ENCODE measurements at places on chromosomes 12 and 14.

GRCh38 chr12:452667-453210 lies 7.0 kb upstream of the B4GALNT3 start:
- DNase-seq, result no peak

DNA sequence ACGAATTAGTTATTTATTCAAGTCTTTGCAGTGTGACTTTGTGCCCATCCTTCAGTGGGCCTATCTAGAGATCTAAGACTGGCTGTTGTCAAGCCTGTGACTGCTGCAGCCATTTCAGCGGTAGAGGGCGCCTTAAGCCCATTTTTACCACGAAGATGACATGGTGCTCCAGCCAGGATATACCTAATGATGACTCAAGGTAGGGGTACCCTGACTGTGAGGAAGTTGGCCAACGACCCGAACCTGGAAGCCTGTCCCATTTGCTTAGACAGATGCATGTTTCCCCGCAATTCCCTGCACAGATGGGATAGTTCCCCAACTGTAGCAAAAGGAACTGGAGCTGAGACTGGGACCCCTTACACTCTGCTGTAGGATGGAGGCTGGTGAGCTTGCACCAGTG lies 41.3 kb downstream of the RAB3IP start:
- DNase-seq, result no peak

- no peak for DNase-seq
Measured at GRCh38 chr12:28710882-28711281, 438.2 kb upstream of the FAR2 start.

GRCh38 chr14:21088687-21089086 lies 9.8 kb downstream of the ZNF219 start:
- no peak for DNase-seq

GRCh38 chr12:106096376-106096775 lies 42.4 kb downstream of the NUAK1 start:
- no peak for DNase-seq

GRCh38 chr14:99772371-99773283 lies 20.6 kb upstream of the EML1 start:
- DNase-seq, result no peak

- peak; percentile 25 for DNase-seq
Measured at GRCh38 chr14:90547968-90548367, 151.1 kb downstream of the CALM1 start.

GRCh38 chr12:102939670-102940222 lies 17.7 kb upstream of the ASCL1 start:
- no peak for DNase-seq

- DNase-seq, result no peak
Measured at GRCh38 chr12:21718944-21719650, 55.4 kb downstream of the KCNJ8 start.

GRCh38 chr12:53244337-53244736 lies 12.3 kb upstream of the RARG start:
- DNase-seq, result no peak

- DNase-seq, result no peak
Measured at GRCh38 chr14:94650806-94651805, 38.9 kb downstream of the SERPINA3 start.

DNA sequence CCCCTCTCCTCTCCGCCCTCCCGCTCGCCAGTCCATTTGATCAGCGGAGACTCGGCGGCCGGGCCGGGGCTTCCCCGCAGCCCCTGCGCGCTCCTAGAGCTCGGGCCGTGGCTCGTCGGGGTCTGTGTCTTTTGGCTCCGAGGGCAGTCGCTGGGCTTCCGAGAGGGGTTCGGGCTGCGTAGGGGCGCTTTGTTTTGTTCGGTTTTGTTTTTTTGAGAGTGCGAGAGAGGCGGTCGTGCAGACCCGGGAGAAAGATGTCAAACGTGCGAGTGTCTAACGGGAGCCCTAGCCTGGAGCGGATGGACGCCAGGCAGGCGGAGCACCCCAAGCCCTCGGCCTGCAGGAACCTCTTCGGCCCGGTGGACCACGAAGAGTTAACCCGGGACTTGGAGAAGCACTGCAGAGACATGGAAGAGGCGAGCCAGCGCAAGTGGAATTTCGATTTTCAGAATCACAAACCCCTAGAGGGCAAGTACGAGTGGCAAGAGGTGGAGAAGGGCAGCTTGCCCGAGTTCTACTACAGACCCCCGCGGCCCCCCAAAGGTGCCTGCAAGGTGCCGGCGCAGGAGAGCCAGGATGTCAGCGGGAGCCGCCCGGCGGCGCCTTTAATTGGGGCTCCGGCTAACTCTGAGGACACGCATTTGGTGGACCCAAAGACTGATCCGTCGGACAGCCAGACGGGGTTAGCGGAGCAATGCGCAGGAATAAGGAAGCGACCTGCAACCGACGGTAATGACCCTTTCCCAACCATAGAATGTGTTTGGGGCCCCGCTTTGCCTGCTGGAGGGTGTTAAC lies 615 bp downstream of the CDKN1B start:
- no peak for DNase-seq

DNA sequence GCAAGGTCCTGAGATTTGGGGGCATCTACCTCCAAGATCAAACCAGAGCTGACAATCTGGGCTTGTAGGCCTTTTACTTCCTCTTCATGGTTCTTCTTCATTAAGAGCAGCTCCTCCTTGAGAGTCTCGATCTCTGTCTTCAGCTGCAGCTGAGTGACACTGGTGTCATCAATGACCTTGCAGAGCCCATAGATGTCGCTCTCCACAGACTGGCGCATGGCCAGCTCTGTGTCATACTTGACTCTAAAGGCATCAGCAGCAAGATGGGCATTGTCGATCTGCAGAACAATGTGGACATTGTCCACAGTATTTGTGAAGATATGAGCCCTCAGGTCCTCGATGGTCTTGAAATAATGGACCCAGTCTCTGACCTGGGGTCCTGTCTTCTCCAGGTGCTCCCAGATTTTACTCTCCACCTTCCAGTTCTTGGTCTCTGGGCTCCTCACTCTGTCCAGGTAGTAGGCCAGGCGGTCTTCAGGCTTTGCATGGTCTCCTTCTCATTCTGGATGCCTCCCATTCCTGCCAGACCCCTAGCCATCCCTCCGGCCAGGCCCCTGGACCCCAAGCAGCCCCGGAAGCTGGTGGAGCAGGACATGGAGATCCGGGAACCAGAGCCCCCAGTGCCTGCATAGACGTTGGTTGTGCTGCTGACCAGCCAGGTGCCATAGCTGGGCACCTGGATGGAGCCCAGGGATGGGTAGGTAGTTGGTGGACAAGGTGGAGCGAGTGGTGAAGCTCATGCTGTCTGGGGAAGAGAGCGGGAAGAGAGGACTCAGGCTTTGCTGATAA lies 141.0 kb downstream of the MSRB3 start:
- DNase-seq, result no peak

GRCh38 chr12:39116861-39117260 lies 211.5 kb upstream of the CPNE8 start:
- DNase-seq, result peak; percentile 68

- peak; percentile 76 for DNase-seq
Measured at GRCh38 chr12:39780913-39781446, 161.4 kb upstream of the ABCD2 start.

DNA sequence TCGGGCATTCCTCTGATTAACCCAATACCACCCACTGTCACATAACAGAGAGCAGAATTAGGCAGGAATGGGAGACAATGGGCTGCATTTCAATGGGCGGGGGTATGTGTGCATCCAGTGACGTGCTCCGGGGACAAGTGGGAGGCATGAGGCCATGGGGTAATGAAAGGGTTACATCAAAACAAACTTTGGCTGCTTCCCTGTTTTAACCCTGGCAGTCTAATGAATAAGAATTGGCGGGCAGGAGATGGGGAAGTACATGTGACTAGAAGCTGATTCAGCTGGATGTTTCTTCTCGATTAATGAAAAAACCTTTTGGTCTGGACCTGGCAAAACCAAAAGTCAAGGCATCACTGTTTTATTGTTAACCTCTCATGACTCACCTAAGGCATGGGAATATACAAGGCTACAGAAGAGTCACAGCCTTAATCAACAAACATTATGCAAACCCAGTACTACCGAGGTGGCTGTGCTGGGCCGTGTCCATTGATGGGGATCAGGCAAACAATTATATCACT lies 44.2 kb downstream of the SOCS2 start:
- DNase-seq, result no peak

DNA sequence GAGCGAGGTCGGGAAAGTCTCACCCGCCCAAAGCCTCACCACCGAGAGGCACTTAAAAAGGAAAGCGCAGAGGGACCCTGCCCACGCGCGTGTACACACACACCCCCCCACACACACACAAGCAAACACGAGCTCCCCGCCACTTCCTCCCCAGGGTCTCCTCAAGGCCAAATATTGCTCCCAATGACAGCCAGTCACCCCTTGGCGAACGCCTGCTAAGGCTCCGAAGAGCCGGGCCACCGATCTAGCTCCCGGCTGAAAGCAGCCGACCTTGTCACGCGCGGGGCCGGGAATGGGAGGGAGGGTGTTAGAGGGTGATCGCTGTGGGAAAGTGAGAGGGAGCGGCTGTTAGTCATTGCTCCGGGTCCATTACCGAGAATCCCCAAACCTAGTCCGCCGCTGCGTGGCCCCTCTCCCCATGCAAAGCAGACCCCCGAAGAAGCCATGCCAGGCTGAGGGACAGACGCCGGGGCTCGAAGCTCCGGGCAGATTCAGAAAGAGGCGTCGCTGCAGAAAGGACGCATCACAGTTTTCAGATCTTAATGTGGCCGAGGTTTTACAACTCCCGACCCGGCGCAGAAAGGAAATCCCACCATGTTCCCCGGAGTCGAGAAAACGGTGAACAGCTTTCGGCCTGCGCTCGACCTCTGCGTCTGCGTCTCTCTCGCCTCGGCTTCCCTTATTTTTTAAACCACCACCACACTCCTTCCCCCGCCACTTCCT lies 2.6 kb downstream of the BMP4 start:
- DNase-seq, result peak; percentile 49
